ENCODE measurements at places on chromosomes 7 and 10.
A peak's percentile ranks its signal among the peaks of the same experiment; 100 is the strongest.

DNA sequence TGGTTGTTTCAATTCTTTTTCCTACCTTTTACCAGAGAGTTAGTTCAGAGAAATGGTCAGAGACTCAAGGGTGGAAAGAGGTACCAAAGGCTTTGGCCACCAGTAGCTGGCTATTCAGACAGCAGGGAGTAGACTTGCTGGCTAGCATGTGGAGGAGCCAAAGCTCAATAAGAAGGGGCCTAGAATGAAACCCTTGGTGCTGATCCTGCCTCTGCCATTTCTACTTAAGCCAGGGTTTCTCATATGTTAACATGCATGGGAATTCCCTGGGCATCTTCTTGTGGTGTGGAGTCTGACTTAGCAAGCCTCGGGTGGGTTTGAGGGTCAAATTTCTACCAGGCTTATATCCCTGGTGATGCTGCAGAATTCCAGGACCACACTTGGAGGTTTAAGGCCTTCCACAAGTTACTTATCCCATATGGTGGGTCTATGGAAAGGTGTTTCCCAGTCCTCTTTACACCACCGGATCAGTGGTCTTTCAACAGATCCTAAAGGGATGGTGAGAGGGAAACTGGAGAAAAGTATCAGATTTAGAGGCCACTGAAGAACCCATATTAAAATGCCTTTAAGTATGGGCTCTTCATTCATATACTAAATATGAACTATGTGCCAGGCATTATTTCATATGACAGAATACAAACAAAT, 3.2 kb downstream of the IL6 start:
- no peak for DNase-seq

DNA sequence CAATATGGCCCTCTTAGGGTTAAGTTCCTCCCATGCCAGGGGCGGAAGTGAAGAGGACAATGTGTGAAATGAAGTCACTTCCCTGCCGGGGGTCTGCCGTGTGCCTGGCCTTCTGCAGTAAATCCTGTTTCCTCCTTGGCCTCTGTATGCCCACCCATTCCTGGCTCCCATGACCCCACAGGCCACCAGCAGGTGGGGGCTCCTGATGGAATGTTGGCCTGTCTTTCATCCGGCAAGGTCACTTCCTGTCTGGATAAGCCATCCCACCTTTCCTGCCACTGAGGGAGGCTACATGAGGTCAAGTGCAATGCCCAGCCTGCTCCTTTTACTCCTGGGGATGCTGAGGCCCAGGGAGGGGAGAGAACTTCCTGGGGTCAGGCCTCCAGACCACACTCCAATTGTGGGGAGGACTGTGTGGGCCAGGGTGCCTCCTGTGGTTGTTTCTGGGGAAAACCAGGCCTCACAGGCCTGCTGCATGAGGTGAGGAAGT, 22.3 kb downstream of the PALD1 start:
- DNase-seq, result no peak

DNA sequence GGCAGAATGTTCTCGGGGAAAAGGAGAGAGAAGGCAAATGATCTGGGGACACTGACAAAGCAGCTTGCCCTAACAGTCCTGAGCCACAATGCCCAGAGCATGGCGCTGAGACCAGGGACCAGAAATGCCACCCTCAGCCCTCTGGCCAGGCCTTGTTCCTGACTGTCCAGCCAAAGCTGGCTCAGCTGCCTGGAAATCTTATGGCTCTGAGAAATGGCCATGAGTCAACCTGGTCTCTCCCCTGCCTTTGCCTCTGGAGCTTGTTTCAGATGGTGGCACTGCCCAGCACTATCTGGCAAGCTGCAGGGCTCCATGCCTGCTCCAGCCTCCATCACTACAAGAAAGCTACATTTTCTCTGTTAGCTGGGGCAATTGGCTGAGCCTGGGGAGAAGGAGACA, 90.5 kb upstream of the PLXNA4 start:
- no peak for DNase-seq

DNA sequence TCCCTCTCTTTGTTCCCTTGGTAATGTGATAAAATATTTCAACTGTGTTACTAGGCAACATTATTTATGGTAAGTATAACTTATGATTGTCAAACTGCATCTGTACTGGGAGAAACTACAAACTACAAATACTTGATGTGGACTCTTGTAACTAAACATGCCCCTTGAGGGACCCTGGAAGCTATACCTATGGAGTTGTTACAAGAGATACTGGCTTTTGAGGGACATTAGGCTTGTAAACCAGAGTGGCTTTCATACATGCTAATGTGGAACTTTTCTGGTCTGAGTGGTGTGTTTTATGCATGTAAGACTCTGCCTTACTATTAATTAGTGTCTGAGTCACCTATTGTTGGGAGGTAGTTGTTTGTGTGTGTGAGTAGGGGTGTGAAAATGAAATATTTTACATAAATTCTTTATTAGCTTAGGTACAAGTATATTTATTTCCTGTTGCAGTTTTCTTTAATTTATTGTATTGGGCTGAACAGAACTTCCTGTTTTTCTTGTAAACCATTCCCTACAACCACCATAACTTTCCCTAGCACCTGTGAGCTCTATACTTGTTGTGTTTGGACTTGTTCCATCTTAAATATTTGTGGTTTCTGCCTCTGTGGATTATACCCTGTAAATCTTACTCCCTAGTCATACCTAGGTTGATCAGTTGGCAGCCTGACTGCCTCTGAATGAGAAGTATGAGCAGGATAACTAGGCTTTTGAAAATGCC, 49.8 kb downstream of the STK31 start:
- no peak for DNase-seq

DNA sequence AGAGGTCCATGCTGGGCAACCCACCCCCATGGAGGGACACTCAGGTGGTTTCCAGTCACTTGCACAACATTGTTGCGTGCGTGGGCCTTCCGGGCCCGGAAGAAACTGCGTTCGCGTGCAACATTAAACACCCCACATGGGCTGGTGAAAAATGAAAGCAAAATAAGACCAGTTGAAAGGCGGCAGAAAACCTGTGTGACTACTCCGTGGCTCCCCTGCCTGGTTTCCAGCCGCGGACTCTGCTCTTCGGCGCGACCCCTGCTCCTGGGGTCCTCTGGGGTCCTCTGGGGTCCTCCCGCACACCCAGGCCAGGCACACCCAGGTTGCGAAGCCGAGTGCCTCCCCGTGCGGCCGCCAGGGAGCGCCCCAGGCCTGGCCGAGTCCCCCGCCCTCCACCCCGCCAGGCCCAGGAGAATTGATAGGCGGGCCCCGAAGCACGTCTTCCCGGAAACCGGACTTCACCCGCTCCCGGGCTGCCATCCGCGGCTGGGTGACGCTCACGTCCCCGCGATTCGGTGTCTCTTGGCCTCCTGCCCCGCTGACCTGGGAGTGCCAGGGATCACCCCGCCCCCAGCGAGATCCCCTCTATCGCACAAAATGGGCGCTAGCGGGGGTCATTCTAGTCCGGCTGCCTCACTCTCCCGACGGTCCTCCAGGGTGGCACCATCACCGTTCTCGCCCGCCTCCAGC, 1.9 kb upstream of the SH2D4B start:
- peak; percentile 25 for DNase-seq

- no peak for DNase-seq
Observed at GRCh38 chr10:103660364-103661197, 167.1 kb downstream of the NEURL1 start.

All from esophagus squamous epithelium (tissue), 5 donors.